ENCODE measurements at places on chromosomes 1 and 21.
A peak's percentile ranks its signal among the peaks of the same experiment; 100 is the strongest.

DNA sequence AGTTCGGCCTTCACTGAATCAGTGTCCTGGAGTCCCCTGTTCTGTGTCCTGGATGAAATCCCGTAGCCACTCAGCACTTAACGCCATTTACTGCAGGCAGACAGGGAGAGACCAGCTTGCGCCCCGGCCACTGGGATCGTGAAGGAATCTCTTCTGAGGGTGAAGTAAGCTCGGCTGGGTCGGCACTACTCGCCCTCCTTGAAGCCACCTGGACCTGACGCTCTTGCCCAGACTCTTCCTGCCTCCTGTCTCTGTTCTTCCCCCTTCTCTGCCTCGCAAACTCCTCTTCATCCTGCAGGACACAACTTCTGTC lies 99.9 kb upstream of the ZBTB40 start:
- DNase-seq = no peak

DNA sequence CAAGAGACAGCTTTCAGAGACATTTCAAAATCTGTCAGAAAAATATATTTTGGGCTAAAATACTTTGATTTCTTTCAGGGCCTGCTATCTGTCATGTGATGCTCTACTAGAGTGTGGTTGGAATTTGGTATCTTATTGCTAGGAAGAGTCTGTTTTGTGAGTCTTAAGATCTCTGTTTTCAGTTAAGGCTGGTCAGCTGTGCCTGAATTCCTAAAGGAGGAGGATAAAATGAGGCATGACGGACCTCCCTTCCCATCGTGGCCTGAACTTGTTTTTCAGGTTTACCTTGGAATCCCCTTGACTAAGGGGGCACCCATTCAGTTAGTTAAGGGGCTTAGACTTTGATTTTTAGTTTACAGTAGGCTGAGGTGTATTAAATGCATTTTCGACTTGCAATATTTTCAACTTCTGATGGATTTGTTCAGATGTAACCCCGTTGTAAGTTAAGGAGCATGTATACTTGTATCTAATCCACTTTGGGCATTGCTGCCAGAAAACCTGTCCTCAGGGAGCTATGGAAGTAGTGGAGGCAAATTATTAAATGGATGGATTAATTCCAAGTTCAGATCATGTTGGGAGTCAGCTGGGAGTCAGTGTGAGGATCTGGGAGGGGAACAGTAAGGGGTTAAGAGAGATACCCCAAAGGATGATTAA lies 18.3 kb downstream of the CAPN2 start:
- no peak for DNase-seq

DNA sequence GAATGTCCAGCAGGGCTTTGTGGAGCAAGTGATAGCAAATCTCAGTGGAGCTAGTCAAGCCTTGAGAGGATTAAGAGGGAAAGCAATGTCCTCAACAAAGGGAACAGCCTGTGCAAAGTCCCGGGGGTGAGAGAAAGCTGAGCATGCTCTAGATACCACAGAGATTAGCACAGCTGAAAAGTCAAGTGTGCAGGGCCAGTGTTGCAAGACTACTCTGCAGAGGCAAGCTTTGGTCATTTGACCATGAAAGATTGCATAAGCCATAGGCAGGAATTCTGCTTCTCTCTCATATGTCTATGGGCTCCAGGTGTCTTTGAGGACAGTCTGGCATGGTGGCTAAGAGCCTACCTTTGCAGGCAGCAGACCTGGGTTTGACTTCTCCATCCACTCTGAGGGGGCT lies 181.0 kb upstream of the JUN start:
- DNase-seq = no peak

- DNase-seq = peak; percentile 83
Measured at GRCh38 chr1:9455487-9456234, 83.6 kb upstream of the SLC25A33 start.

DNA sequence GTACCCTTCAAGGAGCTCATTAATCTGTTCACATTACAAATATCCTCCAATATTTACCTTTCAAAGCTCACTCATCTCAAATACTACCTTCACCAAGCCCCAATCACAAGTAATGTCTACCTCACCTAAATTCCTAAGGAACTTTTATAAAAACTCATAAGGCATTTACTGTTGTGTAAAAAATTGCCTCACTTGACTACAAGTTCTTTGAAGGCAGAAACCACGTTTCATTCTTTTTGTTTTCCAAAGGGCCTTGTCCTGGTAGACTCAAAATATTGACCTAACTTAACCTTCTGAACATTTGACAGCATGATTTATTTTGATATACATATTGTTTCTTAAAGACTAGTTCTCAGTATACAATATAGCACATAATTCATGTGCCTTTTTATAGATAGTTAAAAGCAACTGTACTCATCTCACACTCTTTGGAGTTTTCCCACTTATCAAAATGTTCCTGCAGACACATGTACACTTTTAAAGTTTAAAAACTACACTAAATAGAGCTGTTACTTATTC lies 2.5 kb downstream of the USP33 start:
- DNase-seq = no peak

DNA sequence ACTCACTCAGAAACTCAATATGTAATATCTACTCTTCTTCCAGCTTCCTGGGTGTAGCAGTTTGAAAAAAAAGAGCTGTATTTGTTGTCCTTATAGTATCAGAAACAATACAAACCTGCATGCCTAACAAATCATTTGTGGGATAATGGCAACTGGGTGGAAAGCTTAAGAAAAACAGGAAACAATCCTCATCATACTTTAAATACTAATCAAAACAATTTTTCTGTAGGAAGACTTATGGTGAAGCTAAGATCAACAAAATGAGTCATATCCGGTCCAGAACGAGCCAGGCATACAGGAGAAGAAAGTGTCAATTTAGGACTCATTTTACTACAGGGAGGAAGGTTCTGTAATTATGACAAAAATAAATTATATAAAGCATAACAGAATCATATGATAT lies 181.8 kb upstream of the ADGRL4 start:
- no peak for DNase-seq

DNA sequence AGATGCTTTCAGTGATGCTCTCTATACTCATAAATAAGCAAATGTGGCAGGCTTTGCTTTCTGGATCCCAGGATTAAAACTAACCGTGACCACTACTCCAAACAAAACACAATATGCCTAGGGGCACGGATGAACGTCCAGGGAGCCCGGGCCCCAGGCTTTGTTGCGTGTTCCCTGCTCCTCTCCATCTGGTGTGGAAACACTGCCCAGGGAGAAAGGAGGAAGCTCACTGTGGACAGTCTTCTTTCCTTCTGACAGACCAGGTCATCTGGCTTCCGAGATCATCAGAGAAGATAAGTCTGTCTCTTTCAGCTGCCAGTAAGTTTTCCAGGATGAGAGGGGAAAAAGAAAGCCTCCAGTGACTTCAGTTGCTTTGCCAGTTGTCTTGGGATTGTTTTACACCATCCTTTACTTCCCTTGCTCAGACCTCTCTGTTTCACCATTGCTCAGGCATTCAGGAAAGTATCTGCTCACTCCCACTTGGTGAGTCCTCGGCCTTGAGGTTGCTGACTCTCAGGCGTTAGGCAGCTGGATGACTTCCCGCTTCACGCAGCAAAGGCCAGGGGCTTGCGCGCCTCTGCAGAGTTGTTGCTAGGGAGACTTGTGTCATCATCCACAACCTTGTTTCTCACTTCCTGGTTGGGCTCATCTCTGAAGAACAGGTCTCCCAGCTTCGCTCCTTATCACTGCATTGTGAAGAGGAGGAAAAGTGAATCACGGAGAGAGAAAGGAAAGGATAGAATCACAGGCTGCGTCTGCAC lies 20.6 kb upstream of the PGD start:
- DNase-seq = peak; percentile 31

GRCh38 chr1:20999525-21000244 lies 177.0 kb downstream of the EIF4G3 start:
- no peak for DNase-seq

GRCh38 chr1:117654493-117655219 lies 48.8 kb downstream of the TENT5C start:
- no peak for DNase-seq

GRCh38 chr21:45545691-45546531 lies 3.7 kb upstream of the SLC19A1 start:
- DNase-seq = peak; percentile 13

DNA sequence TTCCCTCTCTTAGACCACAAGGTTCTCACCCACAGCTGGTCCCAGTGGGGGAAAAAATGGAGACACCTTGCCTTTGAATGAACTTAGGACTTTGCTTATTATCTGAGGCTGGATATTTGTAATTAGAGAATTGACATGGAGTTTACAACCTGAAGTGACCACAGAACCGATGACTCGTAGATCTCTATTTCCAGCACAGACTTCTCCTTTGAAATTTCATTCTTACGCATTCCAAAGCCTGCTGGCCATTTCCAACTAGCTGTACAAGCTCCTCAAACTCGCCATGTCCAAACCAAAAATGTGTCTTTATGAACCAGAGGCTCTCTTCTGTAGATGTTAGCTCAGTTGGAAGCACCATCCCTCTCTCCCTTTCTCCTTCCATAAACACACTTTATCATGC lies 12.0 kb downstream of the RAB7B start:
- DNase-seq = no peak

DNA sequence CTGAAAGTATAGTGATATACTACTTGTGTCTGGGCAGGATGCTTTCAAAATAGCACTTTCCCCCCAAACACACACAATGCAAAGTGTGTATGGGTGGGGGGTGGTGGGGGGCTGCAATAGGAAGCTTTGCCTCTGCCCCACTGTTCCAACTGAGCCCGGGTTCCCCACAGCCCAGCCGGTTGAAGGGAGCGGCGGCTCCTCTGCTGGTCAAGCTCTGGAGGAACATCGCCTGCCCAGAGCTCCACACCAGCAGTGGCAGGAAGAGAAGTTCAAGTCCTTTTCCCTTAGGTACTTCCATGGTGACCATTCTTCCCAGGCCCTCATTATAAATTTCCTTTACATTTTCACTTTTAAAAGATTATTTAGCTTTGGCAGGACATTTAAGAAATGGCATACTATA lies 74.9 kb downstream of the CAPZB start:
- DNase-seq = no peak

- DNase-seq = no peak
Measured at GRCh38 chr1:176744142-176744541, 281.2 kb downstream of the PAPPA2 start.

DNA sequence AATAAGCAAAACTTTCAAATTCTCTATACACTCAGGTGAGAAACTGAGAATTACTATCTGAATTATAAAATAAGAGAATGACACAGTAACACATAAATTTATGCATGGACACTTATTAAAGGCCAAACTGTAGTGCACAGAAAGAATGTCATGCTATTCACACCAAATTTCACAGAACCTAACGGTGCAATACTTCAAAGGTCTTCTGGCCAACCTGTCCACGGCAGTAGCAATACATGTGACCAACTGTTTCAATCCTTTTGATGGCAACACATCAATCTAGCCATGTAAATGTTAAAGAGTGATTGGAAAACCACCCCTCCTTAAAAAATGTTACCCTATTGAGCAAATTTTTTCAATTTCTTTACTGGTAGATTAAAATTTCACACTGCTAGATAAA lies 10.4 kb downstream of the GATAD2B start:
- no peak for DNase-seq

DNA sequence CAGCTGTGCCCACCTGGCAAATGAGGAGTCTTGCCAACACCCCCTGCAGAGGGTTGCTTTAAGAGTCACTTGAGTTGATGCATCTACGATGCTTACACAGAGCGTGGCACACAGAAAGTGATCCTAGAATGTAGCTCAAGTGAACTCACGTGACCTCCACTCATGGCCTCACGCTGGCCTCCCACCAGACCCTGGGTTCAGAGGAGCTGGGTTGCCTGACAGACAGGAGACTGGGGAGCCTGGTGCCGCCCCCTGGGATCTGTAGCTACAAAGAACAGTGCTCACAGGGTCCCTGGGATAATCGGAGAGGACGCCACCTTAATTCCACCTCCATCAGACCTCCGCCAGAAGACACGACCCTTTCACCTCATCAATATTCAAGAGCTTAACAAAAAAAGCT lies 81.4 kb upstream of the CASZ1 start:
- peak; percentile 17 for DNase-seq

All from heart left ventricle (tissue), 16 donors.